Suppressor macrophage (primary cell): ENCODE measurements at places on chromosomes 7 and 10.

DNA sequence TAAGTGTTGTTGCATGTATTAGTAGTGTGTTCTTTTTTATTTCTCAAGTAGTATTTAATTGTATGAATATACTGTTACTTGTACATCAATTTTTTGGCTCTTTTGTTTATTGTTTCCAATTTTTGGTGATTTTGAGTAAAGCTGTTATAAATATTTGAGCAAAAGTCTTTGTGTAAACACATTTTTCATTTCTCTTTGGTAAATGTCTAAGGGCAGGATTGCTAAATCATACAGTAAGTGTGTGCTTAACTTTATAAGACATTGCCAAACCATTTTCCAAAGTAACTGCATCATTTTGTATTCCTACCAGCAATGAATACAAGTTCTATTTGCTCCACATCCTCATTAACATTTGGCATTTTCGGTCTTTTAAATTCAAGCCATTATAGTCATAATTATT is 92.8 kb downstream of the ICA1 start:
- no peak for DNase-seq

DNA sequence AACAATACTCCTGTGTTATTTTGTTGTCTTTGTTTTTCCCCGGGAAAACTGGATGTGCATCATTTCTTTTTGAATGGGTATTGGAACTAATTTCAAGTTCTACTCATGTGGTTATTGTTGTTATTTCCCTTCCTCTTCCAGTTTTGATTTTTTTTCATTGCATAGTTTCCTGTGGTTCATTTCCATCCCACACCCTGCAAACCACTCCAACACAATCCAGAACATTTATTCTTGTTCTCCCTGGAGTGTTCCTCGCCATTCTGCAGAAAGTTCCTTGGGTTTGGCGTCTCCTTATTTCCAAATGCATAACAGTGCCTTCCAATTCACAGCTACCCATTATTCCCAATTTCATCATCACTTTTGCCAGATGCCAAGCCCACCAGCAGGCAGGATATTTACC is 775.1 kb downstream of the TNS3 start:
- DNase-seq, result no peak

DNA sequence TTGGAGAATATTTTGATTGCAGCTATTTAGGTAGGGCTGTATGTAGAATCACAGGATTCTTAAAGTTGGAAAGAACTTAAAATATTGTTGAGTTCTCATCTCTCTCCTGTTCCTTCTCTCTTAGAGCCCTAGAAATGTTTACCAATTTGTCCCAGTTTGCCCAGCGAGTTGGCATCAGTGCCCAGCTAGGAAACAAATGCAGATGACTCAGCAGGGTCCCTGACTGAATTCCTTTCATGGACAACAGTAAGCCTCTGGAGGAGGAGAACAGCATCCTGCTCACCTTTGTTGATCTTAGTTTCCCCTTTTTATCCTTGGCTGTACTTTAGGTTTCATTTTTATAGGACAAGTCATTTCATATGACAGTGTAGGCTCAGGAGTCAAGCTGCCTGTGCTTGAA is 89.3 kb downstream of the SEC23IP start:
- DNase-seq, result no peak

DNA sequence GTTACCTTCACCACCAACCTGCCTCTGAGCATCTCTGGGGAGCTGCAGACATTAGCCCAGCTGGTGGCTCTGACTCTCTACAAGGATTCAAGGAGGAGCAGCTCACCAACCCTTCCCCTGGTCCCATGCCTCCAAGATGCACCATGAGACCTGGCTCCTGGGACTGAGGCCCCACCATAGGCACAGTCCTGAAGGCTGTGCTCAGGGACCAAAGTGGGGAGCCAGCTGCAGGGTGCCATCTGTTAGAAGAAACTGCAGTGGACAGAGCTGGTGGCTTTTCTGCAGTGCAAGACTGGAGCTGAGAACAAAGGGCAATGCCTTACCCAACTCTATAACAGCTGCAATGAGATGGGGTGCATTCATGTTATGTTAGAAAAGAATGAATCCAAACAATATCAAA is 581.6 kb downstream of the TCERG1L start:
- DNase-seq, result no peak

GRCh38 chr10:121679916-121680315 is 81.7 kb upstream of the FGFR2 start:
- no peak for DNase-seq

- DNase-seq, result no peak
These were observed 55.9 kb downstream of the ZNF467 start for GRCh38 chr7:149717481-149717880.

DNA sequence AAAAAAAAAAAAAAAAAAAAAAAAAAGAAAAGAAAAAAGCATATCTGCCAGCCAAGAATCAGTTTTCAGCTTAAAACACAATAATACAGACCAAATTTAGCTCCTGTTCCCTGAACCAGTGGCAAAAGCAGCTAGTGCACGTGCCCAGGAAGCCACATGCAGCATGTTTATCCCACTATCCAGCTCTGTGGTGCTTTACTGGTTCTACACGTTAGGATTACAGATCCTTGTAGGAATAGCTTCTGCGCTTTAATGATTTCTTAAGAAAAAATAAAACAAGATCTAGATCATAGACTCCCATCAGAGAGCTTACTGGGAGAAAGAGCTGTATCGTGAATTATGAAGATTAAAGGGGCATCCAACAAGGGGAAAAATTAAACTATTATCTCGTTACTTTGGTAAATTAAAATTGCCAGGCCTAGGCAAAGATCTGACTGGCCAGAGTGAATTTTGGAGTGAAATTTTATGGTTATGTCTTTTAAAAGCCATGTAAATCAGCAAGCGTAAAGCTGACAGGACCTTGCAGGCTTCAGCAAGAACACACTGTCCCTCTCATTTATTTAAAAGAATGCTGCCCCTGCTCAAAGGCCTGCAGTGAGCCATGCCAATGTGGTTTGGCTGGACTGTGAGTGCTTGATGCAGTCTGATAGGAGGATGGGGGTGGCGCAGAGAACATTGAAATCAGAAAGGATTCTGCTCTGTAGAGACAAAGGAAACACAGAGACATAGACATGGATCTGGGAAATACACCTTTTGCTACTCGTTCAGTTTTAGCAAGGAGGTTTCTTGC is 177.3 kb upstream of the PHYHIPL start:
- DNase-seq, result no peak

DNA sequence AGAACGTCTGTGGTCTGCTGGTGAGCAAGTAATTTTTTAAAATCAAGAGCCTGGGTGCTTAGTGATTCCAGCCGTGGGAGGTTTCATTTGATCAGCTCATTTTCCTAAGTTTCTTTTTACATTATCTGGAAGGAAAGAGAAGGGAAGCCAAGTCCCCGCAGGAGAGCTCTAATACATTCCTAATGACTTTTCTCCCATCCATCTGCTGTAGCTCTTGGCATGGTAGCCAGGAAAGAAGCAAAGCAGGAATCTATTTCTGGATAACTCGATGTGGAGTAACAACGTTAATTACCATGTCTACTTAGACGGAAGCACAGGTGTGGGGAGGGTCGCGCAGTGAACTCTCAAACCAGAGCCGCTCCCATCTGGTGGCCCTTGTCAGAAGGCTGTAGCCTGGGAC is 121.9 kb downstream of the PAXIP1 start:
- DNase-seq, result no peak

DNA sequence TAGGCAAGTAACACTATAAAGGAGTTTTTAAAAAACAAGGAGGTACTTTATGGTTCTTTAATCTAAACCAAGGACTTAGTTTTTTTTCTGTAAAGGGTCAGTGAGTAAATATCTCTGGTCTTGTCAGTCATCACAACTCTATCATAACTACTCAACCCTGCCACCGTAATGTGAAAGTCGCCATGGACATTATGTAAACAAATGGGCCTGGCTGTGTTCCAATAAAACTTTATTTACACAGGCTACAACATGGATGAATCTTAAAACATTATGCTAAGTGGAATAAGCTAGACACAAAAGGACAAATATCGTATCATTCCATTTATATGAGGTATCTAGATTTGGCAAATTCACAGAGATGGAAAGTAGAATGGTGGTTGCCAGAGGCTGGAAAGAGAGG is 60.8 kb upstream of the SP4 start:
- DNase-seq, result no peak

- DNase-seq, result no peak
These were observed 45.4 kb downstream of the FAM53B start for GRCh38 chr10:124698545-124699469.

- no peak for DNase-seq
These were observed 50.9 kb downstream of the LAMB4 start for GRCh38 chr7:108079276-108079647.

DNA sequence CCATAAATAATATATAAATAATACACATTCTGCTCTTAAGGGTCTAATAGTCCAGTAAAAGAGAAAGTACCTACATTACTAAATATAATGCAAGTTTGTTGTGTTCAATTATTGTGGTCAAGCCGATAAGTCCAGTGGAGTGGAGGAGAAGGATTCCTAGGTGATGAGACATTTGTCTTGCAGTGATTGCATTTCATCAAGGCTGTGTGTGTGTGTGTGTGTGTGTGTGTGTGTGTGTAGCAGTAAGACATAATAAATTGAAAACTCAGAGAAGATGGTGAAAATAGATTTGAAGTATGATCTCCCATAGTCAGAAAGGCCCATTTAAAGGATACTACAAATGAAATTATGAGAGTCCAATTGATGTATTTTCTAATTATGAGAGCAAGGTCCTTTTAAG is 192.5 kb upstream of the SEMA3C start:
- no peak for DNase-seq

DNA sequence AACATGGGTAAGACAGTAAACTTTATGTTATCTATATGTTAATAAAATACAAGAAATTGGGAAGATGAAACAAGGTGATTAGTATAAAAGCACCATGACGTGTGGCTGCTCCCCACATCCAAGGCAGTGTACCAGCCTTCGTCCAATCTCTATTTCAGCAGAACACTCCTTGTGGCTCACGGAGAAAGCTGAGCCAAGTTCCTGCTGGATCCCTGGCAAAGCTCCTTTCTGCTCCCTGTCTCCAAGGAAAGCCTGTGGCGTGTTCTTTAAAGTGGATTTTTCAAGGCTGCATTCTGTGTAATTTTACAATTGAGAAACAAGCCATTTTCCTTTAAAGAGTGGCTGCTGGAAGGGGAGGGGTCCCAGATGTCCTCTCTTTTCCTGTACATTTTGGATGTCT is 467.3 kb downstream of the PTPRN2 start:
- no peak for DNase-seq

DNA sequence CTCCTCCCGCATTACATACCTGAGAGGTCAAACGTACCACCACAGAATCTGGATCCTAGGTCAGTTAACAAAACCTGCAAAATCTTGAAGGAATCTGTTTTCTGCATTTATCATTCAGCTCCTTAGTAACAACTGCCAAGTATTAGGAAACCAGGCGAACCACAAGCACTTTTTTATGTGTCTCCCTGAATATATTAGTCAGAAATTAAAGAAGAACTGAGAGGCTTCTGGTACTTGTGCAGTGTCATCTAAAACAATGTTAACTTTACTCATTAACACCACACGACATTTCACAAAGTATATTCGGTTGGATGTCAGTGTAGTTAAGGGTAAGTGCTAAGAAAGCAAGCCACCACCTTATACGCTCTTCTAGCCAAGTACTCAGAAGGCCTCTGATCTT is 2.5 kb downstream of the CCDC6 start:
- peak; percentile 52 for DNase-seq

GRCh38 chr10:129055225-129055624 is 411.8 kb upstream of the MGMT start:
- DNase-seq, result no peak

GRCh38 chr10:128863823-128864405 is 603.1 kb upstream of the MGMT start:
- DNase-seq, result no peak

DNA sequence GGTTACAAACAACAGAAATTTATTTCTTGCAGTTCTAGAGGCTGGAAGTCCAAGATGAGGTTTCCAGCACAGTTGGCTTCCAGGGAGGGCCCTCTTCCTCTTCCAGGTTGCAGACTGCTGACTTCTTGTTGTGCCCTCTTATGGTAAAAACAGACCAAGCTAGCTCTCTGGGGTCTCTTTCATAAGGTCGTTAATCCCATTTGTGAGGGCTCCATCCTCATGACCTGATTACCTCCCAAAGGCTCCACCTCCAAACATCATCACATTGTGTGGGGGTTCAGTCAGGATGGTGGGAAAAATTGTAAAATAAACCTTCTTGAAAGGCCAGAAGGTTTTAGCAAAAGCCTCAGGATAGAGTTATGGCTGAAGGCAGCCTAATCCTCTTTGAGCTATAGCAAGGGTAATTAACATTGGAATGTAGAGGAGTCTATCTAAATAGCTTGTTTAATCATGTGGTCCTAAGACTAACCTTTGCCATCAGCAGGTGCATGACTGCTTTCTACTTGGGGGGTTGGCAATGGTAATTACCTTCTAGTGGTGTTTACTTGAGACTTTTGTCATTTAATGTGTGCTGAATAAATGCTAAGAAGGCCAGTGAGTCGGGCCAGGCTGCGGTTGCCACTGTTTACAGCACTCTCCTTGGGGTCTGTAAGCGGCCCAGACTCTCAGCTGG is 80.8 kb downstream of the PPP1R17 start:
- no peak for DNase-seq

DNA sequence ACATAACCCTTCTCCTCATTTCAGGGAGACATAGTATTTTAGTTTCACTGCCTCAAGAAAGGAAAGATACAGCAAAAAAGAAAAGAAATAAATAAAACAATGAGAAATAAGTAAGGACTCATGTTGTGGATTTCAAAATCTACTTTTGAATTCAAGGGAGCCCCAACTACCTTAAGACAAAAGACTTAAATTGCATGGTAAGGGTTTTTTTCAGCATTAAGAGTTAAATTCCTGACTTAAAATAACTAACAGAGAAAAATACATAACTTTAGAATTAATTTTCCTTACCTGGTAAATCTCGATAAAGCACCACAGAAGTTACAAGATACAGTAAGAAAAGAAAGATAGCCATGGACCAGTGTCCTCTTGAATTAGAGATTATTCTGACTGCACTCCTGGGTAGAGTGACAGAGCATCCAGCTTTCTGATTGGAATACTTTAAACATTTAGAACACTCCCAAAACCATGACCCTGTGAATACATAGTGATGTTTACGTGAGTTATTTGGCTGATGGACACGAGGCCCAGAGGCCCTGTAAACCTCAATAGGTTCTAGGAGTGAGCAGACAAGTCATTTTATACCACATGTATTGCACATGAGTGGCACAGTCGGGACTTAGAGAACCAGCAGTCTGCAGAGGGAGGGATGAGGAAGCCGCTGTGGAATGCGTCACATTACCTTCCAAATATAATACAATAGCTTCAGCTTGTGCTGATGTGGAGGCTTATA is 292.5 kb upstream of the SEMA3C start:
- no peak for DNase-seq

DNA sequence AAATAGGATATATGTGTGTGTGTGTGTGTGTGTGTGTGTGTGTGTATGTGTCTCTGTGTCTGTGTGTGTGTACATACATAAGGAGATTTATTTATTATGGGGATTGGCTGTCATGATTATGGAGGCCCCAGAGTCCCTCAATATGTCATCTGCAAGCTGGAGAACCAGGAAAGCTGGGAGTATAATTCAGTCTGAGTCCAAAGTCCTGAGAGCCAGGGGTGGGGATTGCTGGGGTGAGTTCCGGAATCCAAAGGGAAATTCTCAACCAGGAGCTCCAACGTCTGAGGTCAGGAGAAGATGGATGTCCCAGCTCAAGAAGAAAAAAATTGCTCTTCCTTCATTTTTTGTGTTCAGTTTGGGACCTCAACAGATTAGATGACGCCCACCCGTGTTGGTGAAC is 50.7 kb upstream of the PLPP4 start:
- DNase-seq, result no peak
